Sciatic nerve (tissue), 2 donors: ENCODE measurements at places on chromosomes 2 and 18. TPM values are rescaled to one million over a fixed set of nuclear protein-coding genes. Genes with fewer than 3 reads are reported as not detected.

Gene IL36B
- total RNA-seq: not detected

Gene SERPINB4
- not detected for total RNA-seq

Gene AGXT
- not detected for total RNA-seq

Gene CROCC2
- total RNA-seq: 0.18 TPM

Gene TMEM163
- 0.45 TPM for total RNA-seq

Gene DSC3
- 2.9 TPM for total RNA-seq

Gene FTCDNL1
- total RNA-seq: 2.3 TPM

Gene ANTXR1
- total RNA-seq: 89.9 TPM

Gene SP5
- total RNA-seq: 2.4 TPM

Gene ABCG5
- not detected for total RNA-seq

Gene PTH2R
- 0.45 TPM for total RNA-seq

Gene DOCK10
- total RNA-seq: 50.7 TPM

Gene RIT2
- not detected for total RNA-seq

Gene ATP5MC3
- total RNA-seq: 80.8 TPM

Gene ALK
- 0.18 TPM for total RNA-seq

DNA sequence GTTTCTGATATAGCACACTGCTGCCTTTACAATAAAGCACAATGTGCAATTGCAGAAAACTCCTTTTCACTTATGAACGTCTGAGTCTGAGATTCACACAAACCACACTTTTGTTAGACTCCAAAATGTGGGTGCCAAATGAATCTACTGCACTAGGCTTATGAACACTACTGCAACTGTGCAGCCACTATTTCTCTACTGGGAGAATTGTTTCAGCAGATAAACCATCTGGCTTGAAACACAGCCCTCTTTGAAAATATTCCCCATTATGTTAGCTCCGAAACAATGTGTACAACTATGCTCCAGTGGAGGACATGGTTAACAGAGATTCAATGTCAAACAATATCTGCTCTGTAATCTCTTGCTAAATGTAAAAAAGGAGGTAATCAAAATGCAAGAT lies 188.7 kb upstream of the ZEB2 start:
- no peak for DNase-seq

- no peak for DNase-seq
Observed at GRCh38 chr2:71550801-71551630, 97.7 kb downstream of the DYSF start.

DNA sequence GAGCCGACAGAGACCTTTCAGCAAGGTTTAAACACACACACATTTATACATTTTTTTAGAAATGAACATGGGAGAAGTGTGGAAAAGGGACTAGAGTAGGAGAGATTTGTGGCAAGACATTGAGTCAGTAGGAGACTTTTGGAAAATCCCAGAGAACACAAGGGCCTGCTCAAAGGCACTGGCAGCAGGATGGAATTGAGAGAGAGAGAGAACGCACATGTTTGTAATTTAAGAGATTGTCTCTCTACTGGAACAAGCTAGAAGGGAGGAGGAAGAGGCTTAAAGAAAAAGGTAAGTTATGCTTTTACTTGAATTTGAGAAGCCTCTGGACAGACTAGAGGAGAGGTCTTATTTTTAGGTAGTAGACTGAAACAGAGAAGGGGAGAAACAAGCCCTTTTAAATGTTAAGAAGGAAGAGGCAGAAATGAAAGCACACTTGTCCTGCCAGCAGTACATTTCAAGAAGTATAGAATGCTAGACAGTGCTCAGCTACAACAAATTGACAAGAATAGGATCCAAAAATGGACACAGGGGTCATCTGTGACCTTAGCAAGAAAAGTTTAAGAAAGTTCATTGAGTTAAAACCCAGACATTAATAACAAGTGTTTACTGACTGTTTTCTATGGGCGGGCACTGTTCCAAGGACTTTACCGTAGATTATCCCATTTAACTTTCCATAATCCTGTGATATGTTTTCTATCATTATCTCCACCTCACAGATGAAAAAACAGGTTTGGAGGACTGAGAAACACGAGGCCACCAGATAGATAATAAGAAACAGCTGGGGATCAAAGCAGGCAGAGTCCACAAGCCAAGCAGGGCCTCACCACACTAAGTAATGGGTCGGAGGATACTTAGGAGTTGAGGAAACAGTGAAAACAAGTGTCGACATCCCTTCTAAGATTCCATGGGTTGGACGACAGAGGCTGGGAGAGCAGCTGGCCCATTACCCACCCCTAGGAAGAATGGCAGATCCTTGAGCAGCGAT lies 306.5 kb upstream of the NRP2 start:
- no peak for DNase-seq

- DNase-seq: no peak
Observed at GRCh38 chr2:218369330-218369729, 12.7 kb downstream of the CATIP start.

GRCh38 chr2:32647180-32647651 lies 19.4 kb downstream of the TTC27 start:
- DNase-seq: no peak

DNA sequence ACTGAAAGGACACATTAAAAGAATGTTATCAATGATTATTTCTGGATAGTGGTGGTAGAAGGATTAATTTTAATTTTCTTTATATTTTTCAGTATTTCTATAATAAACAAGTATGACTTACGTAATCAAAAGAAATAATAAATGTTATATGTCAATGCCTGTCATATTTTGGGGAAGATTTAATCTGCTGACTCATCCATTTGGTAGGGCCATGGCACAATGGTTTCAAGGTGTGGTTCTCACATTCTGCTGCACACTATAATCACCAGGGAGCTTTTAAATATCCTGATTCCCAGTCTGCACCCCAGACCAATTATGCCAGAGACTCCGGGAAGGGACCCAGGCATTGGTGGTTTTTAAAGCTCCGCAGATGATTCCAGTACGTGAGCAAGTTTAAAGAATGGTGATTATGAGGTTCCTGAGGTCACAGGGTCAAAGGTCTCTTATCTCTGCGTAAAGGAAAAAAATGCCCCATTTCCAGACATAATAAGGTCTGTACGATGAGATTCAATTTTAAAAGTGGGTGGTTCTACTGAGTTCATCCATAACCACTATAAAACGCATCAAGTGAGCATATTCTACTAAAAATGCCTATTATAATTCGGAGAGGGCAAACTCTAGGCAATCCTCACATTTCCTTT lies 27.2 kb downstream of the WIPF1 start:
- DNase-seq: no peak

DNA sequence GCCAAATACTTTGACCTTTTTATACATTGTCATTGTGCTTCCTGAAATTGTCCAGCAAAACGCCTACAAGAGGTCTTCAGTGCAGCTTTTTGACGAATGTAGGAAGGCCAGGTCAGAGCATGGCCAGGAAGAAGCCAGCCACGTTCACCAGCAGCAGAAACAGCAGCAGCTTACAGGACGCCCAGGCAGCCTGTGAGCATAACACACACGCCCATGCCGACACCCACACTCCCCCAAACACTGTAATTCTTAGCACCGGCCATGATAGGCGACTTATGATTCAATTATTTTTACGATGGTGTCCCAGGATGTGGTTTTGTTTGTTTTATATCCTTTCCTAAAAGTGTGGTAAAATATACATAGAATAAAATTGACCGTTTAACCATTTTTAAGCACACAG lies 249.1 kb upstream of the SALL3 start:
- DNase-seq: peak; percentile 35

GRCh38 chr2:132813422-132813821 lies 143.4 kb upstream of the LYPD1 start:
- no peak for DNase-seq

DNA sequence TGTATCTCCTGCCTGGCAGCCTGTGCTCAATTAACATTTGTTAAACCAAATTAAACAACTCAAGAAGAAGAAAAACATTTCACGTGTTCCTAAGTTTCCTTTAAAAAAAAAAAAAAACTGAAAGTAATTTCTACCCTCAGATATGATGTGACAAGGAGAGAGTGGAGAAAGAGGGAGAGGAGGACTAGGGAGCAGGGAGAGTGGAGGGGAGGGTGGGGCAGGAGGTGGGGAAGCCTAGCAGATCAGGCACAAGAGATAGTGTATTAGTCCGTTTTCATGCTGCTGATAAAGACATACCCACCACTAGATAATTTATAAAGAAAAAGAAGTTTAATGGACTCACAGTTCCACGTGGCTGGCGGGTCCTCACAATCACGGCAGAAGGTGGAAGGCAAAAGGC lies 46.4 kb downstream of the CYP1B1 start:
- DNase-seq: no peak

DNA sequence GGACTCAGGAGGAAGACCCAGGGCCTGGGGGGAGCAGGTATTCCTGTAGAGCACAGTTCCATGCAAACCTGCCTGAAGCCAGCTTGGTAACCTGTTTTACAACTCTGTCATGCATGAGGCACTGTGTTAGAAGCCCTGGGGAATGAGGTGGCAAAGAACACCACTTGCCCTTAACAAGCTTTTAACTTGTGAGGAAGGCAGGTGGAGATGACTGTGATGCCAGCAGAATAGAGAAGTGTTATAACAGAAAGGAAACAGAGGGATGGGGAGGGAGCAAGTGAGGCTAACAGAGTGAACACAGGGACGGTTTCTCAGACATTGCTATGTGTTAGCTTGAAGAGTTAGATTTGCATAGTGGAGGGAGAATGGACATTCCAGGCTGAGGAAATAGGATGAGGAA lies 11.5 kb upstream of the IL1A start:
- no peak for DNase-seq

- DNase-seq: no peak
Observed at GRCh38 chr2:232581725-232582124, 31.2 kb downstream of the EIF4E2 start.

DNA sequence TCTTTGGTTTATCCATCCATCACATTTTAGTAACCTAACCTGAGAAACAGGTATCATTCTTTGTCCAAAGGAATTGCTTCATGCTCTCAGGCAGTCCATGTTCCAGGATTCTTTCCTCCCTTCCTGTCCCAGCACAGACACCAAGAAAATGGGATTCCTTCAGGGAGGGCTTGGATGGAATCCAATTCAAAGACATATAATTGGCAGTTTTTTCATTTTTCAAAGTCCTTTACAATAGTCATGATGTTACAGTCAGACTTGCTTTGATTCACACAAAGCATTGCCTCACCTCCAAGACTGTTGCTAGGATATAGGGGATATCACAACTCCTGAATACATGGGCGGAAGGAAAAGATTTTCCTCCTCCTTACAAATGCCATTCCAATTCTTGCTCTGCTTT lies 241.4 kb upstream of the ACVR2A start:
- no peak for DNase-seq

GRCh38 chr18:28805491-28805890 lies 628.6 kb upstream of the CDH2 start:
- no peak for DNase-seq

DNA sequence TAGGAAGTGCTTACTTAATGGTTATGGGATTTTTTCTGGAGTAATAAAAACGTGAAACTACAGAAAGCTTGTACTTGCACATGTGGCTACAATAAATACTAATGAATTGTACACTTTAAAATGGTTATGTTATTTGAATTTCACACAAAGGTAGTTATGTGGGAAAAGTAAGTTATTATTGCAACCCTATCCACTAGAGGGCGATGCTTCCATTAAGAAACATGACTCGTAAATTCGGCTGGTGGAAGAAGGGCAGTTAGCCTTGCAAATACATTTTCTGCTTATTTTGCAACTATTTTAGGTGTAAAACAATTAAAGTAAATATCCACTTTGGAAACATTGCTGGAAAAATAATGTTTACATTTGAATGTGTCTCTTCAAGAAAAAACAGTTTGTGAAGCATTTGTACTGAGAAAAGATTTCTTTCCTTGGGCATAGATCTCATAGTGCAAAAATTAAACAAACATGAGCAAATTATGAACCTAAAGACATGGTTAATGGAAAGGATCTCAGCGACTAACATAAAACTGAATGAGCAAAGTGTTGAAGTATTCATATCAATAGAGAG lies 68.1 kb upstream of the CSRNP3 start:
- no peak for DNase-seq

GRCh38 chr18:43703050-43703449 lies 425.8 kb upstream of the SYT4 start:
- no peak for DNase-seq

- no peak for DNase-seq
Observed at GRCh38 chr2:44945676-44946371, 4.3 kb downstream of the SIX3 start.

DNA sequence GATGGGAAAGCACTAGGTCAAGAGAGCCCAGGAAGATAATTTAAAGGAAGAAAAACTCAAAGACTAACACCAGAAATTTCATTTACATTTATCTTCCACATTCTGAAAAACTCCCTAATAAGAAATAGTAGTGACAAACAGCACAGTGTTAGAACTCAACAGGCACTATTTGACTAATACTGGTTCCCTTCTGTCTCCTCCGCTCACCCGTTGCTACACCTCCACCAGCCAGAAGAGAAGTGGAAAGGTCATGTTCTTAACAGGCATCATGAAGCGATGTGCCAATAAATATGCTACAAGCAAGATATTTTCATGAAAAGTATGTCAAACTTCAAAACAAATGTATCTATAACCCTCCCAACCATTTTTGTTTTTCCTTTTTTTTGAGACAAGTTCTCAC lies 5.7 kb downstream of the ROCK1 start:
- DNase-seq: no peak

DNA sequence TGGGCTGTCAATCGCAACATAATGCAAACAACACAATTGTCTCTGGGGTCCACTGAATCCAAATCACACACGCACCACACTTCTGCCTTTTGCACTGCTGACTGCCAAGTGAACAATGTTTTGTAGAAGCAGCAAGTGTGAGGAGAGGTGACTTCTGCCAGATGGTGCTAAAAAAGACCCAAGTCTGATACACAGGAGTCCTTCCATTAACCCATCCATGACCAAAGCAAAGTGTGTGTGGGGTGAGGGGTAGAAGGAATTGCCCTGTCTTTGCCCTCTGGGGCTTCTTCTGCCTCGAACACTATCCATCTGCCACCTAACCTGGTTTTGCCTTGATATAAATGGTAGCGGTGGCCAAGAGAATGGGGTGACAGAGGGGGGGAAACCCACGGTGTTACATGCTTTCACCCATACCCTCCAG lies 50.0 kb downstream of the C2orf42 start:
- DNase-seq: no peak

DNA sequence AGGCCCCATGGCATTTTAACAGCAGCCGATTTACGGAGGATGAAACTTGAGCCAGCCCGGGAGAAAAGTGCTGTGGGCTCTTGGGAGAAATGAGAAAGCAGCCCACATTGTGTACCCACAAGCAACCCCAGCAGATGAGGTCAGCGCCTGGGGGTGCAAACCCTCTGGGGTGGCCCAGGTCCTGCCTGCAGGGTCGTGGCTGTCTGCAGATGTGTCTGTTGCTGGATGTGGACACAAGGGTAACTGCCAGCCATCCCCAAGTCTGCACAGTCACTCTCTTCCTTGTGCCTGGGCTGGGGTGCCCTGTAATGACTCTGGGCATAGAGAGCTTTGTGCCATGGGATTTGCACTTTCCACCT lies 170.8 kb downstream of the PRKCE start:
- no peak for DNase-seq

DNA sequence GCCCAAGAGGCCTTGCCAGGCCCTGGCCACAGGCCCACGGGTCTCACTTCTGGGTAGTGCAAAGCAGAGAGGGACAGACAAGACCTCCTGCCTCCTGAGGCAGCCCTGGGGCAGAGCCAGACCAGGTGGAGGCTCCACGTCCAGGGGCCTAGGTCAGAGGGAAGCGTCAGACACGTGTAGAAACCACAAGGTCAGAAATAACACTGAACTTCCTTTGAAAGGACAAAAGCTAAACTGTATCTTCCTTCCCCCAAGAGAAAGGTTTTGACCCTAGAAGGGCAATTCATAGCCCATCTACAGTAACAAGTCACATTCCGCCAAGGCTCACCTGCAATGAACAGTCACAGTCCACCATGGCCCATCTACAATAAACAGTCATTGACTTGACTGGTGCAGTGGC lies 17.9 kb downstream of the SDC1 start:
- DNase-seq: no peak
